ENCODE measurements at places on chromosomes 1 and 21.

GRCh38 chr1:90994461-90994860 is 27.4 kb downstream of the ZNF644 start:
- DNase-seq: no peak

- DNase-seq: no peak
These were observed 66.3 kb downstream of the PCBP3 start for GRCh38 chr21:45709696-45710268.

GRCh38 chr1:241782396-241782795 is 65.6 kb upstream of the EXO1 start:
- DNase-seq: no peak

DNA sequence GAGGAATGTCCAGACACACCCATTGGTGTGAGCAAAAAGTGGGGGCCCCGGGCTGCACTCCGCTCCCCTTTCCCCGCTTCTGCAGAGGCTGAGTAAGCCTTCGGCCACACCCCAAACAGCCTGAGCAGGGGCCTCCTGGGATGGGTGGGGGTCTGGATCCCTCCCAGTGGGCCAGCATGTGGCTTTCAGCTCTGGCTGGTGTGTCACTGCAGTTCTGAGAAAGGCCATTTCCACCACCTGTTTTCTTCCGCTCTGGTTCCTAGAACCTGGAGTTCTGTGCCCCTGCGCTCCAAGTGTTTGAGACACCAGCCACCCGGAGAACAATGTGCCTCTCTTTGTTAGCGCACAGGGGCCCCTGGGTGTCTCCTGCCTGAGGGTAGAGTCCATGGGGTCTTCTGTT is 30.9 kb downstream of the SLC37A1 start:
- no peak for DNase-seq

DNA sequence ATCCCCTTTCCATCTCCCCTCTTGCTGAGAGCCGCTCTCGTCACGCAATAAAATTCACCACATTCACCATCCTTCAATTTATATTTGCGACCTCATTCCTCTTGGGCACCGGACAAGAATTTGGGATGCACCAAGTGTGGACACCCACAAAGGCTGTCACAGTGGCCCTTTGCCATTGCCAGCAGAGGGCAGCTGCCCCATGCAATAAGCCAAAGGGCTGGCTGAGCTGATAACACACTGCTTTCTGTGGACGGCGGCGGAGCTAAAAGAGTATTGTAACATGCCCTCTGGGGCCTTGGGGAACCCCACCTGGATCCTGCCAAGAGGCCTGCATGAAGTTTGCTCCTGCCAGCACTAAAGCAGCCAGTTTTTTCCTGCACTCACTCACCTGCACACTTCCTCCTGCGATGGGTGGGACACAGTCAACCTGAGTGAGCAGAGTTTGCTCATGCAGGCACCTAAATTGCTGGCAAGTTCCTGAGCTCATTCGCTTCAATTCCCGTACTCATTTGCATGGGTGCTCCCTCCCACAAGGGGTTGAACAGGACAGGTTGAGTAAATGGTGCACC is 792.3 kb upstream of the ADAMTS5 start:
- no peak for DNase-seq

- DNase-seq: no peak
These were observed 16.2 kb downstream of the CNST start for GRCh38 chr1:246582301-246583055.

- no peak for DNase-seq
These were observed 68.1 kb downstream of the URB2 start for GRCh38 chr1:229694053-229694693.

GRCh38 chr1:220527908-220528678 is at the start of gene MARK1:
Gene MARK1 (plus strand): TSS chr1:220528136. CDS start chr1:220528823, 687 bp downstream.
- DNase-seq: no peak

- no peak for DNase-seq
These were observed 17.5 kb downstream of the NKAIN1 start for GRCh38 chr1:31222176-31222575.

GRCh38 chr1:202210385-202210784 is 16.8 kb downstream of the LGR6 start:
- no peak for DNase-seq

GRCh38 chr1:201688514-201688913 is 140.4 kb upstream of the IPO9 start:
- DNase-seq: no peak

DNA sequence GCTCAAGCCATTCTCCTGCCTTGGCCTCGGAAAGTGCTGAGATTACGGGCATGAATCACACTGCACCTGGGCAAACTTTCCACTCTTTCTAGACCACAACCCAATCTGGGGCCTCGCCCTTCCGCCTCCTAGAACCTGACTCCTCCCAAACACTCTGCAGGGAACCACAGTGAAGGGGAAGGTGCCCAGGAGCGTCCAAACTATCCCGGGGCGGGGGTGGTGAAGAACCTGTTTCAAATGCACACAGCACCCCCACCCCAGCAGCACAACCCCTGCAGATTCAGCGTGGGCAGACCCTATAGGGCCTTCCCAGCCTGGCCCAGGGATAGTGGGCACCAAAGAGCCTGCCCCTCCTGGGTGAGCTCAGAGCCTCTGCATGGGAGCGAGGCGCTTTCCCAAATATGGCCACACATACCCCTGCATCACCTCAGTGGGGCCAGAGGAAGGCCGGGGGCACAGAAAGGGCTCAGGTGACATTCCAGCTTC is 86.9 kb downstream of the STUM start:
- DNase-seq: no peak

DNA sequence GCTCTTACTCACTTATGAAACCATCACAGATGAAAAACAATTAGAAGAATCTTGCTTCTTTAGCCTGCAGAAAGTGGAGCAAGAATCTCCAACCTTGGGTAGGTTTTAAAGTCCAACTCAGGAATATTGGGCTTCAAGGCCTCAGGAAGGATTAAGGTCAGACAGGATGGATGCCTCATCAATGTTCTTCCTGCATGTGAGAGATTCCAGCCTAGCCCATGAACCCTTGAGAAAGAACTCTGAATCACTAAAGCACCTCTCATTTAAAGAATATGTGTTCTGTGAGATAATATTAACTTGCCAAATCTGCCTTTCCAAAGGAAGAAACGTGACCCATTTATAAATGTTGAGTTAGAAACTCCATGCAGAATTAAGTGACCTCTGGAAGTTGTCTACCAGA is 345.2 kb upstream of the CAMK1G start:
- DNase-seq: no peak

DNA sequence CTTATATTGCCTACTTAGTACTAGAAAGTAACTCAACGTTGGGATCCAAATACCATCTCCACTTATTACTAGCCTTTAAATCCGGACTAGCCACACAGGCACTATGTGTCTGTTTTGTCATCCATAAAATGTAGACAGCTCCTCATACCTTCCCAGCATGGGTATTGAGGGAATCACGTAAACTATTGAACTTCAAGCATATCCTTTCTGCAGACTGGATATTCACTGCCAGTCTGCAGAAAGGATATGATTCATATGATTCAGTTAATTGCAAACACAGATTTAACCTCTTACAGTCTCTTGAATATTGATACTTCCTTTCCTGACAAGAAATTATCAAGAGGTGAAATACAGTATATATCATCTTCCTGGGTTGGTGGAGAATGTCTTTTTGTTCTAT is 186.0 kb downstream of the LEPR start:
- no peak for DNase-seq

GRCh38 chr1:9629445-9630201 is 21.9 kb upstream of the PIK3CD start:
- no peak for DNase-seq

DNA sequence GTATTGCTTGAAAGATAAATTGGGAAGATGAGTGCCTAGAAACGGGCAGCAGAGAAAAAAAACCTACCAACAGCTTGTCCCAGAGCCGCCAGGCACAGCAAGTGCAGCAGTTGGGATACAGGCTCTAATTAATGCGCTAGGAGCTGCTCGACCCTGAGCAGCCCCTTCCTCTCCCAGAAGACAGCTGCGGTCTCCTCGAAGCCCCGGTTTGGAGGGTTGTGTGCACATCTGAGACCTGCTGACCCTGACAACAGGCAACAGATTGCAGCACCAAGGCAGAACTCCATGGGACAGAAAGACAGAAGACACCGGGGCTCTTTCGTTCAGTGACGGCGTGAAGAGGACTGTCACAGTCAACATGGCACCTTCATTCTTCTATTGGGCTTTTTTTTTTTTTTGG is 101.4 kb downstream of the TSEN15 start:
- DNase-seq: no peak

DNA sequence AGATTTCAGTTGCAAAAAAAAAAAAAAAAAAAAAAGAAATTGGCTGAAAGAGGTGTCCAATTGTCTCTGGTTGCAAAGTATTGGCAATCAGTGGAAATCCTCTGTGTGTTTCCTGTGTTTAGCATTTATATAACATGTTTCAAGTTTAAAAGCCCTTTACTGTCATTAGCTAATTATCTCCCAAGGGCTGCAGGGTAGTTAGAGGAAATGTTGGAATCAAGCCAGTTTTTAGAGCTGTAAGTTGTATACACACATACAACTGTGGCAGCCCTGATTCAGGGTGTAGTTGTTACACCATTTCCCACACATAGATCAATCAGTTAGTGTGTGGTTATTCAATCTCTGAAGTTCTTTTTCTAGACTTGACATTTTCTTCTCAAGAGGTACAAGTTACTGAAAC is 8.9 kb upstream of the ZNF326 start:
- DNase-seq: no peak

DNA sequence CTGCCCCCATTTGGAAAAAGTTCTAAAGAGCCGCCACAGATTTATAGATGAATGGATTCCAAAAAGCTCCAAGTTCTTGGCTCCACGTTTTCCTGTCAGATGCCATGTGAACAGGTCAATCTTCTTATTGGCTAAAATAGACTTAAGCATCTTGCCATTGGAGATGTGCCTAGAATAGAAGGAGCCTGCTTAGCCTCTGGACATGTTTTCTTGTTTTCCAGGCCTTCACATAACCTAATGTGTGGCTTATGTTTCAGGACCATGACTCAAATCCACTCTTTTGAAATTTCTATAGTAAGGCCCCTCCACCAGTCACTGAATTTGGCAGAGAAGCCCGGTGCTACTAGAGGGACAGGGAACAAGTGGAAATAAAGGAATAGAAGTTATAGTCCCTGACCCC is 31.5 kb downstream of the PHC2 start:
- DNase-seq: no peak

- no peak for DNase-seq
These were observed 15.3 kb upstream of the POU3F1 start for GRCh38 chr1:38061883-38062328.

DNA sequence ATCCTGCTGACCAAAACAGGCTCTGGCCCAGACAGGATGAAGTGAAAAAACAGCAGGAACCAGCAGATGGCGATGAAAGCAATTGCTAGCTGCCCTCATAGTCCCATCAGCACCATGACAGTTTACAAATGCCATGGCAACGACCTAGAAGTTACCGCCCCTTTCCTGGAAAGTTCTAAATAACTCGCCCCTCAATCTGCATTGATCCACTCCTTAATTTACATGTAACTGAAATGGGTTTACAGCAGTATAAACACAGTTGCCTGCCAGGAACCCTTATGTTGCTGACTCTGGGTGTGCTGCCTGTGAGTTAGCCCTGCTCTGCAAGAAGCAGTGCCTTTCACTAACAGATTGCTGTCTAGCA is 65.5 kb upstream of the CR1L start:
- DNase-seq: peak; percentile 60

DNA sequence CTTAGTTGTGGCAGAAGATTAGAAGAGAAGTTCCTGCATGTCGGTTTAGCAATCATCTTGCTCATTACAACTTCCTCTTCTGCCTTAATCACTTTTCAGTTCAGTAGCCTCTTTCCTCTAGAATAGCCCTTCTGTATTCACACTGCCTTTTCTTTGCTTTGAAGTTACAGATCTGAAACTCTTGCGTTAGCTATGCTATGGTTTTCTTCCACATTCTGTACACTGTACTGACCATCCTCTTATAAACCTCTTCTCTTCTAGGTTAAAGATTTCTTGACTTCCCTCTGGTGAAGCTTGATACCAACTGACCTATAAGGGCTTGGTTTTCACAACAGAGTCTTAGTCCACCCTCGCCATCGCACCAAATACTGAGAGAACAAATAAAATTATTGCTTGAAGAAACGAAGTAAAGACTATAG is 35.0 kb downstream of the C21orf91 start:
- DNase-seq: no peak

GRCh38 chr1:174914991-174915390 is 84.8 kb upstream of the CACYBP start:
- no peak for DNase-seq

DNA sequence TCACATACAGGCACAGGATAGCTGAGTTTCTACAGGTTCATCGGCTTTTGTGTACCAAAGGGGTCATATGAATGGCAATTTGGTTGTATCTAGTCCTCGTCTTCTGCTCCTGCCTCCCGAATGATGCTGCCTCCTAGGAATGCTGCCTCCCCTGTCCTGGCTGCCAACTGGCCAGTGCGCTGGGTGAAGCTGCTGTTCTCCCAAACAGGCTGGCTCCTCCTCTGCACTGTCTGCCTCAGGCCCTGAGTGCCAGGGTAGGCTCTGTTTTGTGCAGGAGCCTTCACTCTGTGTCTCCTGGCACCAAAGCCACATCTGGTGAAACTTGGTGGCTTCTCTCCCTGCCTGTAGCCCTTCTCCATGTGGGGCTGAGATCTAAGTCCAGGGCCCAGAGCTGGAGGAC is 60.3 kb downstream of the RHOU start:
- no peak for DNase-seq

GRCh38 chr1:182438326-182438725 is 11.6 kb upstream of the RGSL1 start:
- no peak for DNase-seq

GRCh38 chr1:8947127-8947691 is 1.5 kb downstream of the CA6 start:
- no peak for DNase-seq

DNA sequence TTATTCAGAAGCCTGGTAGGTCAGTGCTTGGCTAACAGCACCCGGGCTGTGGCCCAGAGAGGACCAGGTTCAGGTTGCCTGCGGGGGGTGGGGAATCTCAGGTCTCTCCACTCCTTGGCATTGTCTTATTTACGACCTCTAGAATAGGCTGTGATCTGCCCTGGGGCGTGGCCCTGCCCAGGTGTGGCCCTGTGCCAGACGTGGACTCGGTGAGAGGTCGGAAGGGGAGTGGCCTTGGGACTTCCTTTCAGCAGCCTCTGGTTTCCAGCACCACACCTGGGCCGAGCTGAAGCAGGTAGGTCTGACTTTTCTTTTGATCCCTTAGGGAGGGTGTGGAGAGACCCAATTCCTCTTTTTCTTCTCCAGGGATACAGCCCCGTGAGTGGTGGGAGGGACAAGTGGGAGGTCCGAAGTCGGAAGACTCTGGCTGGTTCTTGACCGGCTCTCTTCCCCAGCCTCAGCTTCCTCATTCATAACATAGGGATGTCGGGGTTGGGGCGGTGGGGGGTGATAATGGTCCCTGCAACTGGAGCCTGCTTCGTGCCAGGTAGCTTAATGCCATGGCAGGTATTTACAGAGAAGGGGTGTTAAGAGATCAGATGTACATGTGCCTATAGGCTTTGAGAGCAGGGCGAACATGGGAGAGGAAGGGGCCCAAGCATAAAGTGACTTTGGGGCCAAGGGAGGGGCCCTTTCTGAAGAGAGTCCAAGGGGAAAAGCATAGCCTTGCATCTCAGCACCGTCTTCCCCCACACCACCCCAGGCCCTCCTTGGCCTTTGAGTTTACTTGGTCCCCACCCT is 16.5 kb downstream of the ACOT11 start:
- no peak for DNase-seq

GRCh38 chr1:25201006-25201405 is 31.3 kb downstream of the SYF2 start:
- DNase-seq: no peak

Measured in RKO (cell line).